Hematopoietic multipotent progenitor cell treated with erythropoietin and hydrocortisone succinate and interleukin-3 and kit ligand, for 4 days (in vitro differentiated cells): ENCODE measurements at places on chromosomes 1 and 21.

DNA sequence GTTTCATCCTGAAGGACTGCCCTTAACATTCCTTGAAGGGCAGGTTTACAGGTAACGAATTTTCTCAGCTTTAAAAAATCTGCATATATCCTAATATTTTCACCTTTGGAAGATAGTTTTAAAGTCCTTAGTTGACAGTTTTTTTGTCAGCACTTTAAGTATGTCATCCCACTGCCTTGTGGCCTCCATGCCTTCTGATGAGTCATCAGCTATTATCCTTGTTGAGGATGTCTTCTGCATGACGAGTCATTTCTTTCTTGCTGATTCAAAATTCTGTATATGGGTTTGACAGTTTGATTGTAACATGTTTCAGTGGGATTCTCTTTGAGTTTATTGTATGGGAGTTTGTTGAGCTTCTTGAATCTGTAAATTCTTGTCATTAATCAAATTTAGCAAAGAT lies 500.6 kb downstream of the DISC1 start:
- peak; percentile 5 for DNase-seq

DNA sequence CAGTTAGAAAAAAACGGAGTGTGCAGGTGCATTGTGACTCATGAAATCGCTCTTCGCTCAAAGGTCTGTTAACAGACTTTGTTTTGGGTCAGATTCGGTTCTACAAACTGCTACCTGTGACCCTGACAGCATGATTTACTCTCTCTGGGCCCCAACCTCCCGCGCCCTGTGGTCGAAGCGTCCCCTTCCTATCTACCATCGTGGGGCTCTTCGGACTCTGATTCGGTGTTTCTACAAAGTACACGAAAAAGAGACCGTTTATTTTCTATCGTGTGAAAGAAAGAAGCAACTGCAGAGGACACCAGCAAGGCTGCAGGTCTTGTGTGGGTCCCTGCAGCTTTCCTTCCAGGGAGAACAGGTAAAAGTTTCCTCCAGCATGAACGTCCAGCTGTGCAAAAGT lies 29.4 kb upstream of the SLC19A1 start:
- no peak for DNase-seq

GRCh38 chr1:17673329-17674072 lies 81.6 kb upstream of the ACTL8 start:
- peak; percentile 16 for DNase-seq

- DNase-seq = peak; percentile 64
Measured at GRCh38 chr1:56576880-56577405, 2.4 kb downstream of the PLPP3 start.

DNA sequence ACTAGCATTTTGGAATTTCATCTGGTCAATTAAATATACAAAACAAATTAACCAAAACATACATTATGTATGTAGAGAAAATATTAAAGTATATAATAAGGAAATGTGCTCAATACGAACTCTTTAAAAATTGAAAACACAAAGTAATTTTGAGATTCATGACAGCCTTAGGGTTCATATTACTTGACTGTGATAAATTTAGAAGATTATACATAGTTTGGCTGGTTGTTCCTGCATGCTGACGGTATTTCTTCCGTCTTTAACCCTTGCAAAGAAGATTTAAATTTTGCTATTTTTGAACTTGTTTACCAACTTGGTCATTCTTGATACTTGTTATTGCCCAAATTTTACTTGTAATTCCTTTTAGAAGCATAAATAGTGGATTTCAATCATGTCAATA lies 298.2 kb downstream of the NFIA start:
- no peak for DNase-seq

DNA sequence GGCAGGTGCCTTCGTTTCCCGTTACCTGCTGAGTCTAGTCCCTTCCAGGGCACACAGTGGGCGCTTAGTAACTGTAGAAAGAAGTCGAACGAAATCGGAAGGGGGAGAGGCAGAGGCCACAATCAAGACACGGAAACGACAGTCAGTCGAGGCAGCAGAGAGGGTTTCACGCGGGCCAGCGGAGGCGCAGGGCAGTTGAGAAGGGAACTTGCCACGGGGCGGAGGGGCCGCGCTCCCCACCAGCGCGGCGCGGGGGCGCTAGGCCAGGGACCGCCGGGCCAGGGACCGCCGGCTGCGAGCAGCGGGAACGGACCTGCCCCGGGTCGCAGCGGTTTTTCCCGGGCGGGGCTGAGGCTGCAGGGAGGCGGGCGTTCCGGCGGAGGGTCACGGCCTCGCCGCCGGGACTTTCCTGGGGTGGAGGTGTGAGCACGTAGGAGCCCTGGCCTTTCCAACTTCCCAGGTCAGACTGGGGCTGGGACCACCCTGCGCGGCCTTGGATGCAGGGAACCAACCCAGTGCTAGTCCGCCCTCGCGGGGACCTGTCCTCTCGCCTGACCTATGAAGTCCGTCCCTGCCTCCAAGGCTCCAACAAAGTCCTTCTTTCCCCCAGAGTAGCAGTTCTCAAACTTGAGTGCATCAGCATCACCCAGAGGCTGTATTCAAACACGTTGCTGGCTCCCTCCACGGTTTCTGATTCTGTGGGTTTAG lies 150.1 kb upstream of the FGGY start:
- DNase-seq = peak; percentile 58

DNA sequence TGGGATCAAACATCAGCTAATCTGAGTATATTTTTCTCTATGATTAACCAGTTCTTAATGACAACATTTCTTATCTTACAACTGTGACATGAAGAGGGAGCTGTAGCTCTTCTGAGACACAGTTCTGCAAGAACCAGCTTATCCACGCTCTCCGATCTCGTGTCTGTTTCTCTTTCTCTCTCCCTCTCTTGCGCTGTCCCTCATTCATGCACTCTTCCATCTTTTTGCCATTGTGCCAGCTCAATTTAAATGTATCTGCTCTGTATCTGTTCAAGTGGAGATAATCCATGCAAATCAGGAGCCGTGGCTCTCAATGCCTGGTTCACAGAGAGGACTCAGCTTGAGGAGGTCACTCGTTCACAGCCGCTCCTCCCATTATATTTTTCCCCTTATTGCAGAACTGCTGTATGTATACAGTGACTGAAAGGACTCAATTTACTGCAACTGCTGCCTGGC lies 494.7 kb upstream of the ADGRL2 start:
- peak; percentile 75 for DNase-seq

DNA sequence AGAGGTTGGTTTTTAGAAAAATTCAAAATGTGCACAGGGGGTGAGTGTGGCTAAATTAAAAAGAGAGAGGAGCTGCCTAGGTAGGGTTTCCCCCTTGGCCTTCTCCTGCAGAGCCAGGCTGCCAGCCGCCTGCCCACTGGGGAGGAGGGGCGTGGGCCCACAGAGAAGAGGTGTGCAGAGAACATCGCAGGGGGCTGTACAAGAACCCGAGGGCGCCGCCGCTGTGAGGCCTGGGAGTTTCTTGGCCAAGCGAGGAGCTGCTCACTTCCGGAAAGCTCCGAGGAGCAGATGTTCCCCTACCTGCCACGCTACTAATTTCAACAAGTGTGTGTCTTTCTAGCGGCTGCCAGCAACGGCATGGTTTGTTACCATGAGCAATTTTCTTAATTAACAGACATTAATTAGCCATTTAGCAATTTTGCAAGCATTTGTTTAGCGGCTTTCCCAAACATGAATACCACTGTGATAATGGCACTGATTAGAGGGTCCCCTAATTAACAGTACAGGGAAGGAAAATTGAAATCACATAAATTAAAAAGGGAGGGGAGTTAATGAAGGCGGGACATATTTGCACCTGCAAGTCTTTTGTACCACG lies 59.7 kb downstream of the MRPL37 start:
- DNase-seq = no peak

DNA sequence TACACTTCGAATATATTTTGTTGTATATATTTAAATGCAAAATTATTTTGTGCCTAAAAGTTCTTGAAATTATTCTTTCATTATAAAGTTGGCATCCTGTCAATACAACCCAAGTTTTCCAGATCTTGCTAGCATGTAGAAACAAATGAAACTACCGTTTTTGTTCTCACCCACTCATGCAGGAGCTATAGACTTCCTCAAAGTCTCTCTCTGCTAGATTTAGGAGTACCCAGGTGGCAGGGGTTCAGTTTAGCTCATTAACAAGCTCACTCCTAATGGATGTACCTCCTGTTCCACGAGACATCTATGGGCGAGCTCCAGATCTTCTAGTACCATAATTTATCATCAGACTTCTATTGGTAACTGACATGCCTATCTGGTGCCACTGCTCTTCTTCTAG lies 390.2 kb upstream of the POU3F1 start:
- no peak for DNase-seq

- no peak for DNase-seq
Measured at GRCh38 chr21:32474179-32475059, 61.9 kb downstream of the EVA1C start.
